ENCODE measurements at places on chromosomes 2 and 18. TPM values are rescaled to one million over a fixed set of nuclear protein-coding genes. Genes with fewer than 3 reads are reported as not detected.

DNA sequence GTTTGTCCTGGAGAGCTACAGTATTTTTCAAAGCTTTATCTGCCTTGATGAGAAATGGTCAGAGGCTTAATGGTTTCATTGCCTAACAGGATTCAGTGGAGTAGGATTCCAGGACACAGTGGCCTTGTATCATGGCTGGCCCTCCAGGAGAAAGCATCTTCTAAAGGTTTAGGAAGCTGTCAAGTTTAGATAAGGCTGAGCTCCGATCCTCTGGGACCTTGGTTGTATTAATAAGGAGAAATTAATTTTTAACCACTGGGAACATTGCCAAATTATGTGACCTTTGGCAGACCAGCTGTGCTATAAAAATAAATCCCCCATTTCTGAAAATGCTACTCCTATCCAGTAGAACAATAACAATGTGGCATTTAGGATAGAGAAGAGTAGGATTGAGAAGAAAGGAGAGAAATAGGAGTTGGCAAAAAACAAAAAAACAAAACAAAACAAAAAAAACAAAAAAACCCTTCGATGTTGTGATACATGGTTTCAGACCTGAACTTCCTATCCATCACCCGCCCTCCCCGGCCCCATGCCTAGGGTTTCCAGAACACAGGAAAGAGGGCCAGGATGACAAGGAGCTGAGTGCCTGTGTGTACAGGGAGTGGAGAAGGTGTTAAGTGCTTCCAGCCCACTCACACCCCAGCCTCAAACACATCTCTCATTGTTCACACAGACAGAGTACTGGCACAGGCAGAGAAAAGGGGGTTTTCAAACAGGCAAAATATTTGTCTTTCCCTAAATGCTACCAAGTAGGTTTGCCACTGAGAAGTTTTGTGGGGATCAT, 6.3 kb downstream of the NRP2 start:
- no peak for DNase-seq

The TRIM43 gene
- total RNA-seq, result not detected

The TSPYL6 gene
- not detected for total RNA-seq

DNA sequence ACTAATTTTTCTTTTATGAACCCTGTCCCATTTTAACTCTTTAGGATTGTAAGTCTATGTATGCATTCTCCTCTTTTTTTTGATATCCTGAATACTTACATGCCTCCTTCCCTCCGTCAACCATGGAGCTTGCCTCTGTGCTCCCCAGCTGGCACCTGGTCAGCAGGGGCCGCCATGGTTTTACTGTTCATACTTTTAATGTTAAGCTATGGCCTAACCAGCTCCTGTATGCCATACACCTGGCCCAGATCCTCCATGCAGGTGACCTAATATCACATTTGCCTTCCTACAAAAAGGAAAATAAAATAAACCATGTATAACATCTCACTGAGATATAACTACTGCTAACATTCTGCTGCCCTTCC, 283.1 kb upstream of the TRIB2 start:
- DNase-seq, result no peak

DNA sequence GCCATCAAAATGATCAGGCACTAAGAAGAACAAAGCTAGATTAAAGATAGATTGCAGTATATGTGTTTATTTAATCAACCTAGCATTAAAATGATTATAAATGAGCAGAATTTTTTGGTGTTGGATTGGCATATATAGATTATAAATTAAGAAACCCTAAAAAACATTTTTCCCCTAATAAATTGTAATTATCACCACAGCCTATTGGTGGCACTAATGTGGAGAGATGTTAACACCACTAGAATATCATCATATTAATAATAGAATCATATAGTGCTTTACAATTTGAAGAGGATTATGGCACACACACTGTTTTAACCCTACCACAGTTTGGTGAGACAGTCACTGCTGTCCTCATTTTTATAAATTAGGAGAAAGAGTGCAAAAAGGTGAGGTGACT, 112.4 kb upstream of the RND3 start:
- no peak for DNase-seq

Data from left lobe of liver (tissue), 2 donors.